ENCODE measurements at places on chromosomes 11 and 22. TPM values are rescaled to one million over a fixed set of nuclear protein-coding genes. Genes with fewer than 3 reads are reported as not detected.

GRCh38 chr11:33698921-33699320 lies 1.7 kb downstream of the C11orf91 start:
- H3K36me3 ChIP-seq: no peaks in the 10 kb centered on the region
- H3K4me1 ChIP-seq: peaks cover 55% of the 10 kb centered on the region
- no peak overlapping the region for H3K27ac ChIP-seq
- DNase-seq: no peak
- H3K27me3 ChIP-seq: no peaks in the 10 kb centered on the region
- H3K4me3 ChIP-seq: no peak overlapping the region

DNA sequence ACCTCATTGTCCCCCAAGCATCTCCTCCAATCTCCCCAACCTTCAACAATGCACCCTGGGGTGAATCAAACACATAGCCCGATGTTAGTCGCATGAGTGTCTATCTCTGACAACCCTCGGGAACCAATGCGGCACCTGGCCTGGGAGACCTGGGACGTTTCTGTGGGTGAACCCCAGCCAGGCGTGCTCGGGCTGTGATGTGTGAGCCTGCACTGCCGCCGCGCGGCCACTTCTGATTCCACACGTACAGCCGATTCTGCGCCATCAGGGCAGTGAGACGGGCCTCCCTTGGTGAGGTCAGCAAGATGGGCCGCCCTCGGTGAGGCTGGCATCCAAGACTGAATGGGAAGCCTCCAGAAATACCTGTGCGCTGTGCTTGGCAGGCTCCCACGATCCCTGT lies 5.2 kb upstream of the H19 start:
- H3K27me3 ChIP-seq: no peaks in the 10 kb centered on the region
- H3K4me1 ChIP-seq: no peaks in the 10 kb centered on the region
- H3K27ac ChIP-seq: no peak overlapping the region
- H3K36me3 ChIP-seq: no peaks in the 10 kb centered on the region

- H3K4me1 ChIP-seq: no peaks in the 10 kb centered on the region
- no peak overlapping the region for H3K4me3 ChIP-seq
- no peak for DNase-seq
- no peaks in the 10 kb centered on the region for H3K27me3 ChIP-seq
- H3K27ac ChIP-seq: no peak overlapping the region
- no peaks in the 10 kb centered on the region for H3K36me3 ChIP-seq
Observed at GRCh38 chr11:19519912-19520641, 192.6 kb upstream of the NAV2 start.

- H3K4me3 ChIP-seq: no peak overlapping the region
- no peaks in the 10 kb centered on the region for H3K4me1 ChIP-seq
- no peak for DNase-seq
- no peaks in the 10 kb centered on the region for H3K36me3 ChIP-seq
Observed at GRCh38 chr11:27025957-27026733, 14.5 kb upstream of the BBOX1 start.

- no peak for DNase-seq
- H3K4me1 ChIP-seq: no peaks in the 10 kb centered on the region
- no peak overlapping the region for H3K4me3 ChIP-seq
Observed at GRCh38 chr11:12362857-12363256, 14.5 kb upstream of the PARVA start.

DNA sequence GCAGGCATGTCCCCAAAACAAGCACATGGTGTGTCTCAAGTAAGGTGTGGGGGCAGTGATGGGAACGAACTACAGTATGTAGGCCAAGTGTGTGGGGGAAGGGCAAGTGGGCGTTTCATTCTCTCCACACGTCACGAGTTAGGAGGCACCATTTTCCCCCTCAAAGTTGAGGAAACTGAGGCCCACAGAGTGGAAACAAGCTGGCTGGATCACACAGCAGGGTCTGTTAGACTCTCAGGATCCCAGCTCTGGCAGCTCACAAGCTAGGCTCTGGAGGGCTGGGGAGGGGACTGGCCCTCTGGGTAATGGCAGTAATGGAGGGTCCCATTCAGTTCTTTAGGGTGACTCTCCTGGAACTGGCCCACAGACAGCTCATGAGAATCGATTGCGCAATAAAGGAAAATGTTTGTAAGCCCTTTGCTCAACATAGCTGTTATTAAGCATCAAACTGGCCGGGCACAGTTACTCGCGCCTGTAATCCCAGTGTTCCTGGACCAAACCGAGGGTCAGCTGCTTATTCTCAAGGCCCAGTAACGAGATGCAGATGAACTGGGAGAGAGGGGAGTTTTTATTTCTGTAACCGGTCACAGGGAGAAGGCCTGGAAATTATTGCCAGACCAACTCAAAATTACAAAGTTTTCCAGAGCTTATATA lies 24.1 kb upstream of the TUB start:
- no peaks in the 10 kb centered on the region for H3K27me3 ChIP-seq
- H3K4me1 ChIP-seq: no peaks in the 10 kb centered on the region
- no peak for DNase-seq
- H3K27ac ChIP-seq: no peak overlapping the region
- no peaks in the 10 kb centered on the region for H3K36me3 ChIP-seq
- no peak overlapping the region for H3K4me3 ChIP-seq

DNA sequence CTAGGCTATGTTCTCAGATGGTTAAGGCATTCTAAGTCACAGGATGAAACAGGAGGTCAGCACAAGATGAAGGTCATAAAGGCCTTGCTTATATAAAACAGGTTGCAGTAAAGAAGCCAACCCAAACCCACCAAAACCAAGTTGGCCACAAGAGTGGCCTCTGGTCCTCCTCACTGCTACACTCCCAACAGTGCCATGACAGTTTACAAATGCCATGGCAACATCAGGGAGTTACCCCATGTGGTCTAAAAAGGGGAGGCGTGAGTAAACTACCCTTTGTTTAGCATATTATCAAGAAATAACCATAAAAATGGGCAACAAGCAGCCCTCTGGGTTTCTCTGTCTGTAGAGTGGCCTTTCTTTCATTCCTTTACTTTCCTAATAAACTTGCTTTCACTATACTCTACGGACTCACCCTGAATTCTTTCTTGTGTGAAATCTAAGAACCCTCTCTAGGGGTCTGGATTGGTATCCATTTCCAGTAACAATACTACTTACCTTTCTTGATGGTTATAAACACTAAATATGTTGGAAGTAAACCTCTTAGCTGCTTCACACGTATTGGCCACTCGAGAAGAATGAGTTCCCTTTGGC lies 1237.9 kb downstream of the FAM181B start:
- no peak overlapping the region for H3K27ac ChIP-seq
- H3K4me1 ChIP-seq: no peaks in the 10 kb centered on the region
- DNase-seq: no peak
- H3K27me3 ChIP-seq: no peaks in the 10 kb centered on the region
- H3K36me3 ChIP-seq: no peaks in the 10 kb centered on the region

DNA sequence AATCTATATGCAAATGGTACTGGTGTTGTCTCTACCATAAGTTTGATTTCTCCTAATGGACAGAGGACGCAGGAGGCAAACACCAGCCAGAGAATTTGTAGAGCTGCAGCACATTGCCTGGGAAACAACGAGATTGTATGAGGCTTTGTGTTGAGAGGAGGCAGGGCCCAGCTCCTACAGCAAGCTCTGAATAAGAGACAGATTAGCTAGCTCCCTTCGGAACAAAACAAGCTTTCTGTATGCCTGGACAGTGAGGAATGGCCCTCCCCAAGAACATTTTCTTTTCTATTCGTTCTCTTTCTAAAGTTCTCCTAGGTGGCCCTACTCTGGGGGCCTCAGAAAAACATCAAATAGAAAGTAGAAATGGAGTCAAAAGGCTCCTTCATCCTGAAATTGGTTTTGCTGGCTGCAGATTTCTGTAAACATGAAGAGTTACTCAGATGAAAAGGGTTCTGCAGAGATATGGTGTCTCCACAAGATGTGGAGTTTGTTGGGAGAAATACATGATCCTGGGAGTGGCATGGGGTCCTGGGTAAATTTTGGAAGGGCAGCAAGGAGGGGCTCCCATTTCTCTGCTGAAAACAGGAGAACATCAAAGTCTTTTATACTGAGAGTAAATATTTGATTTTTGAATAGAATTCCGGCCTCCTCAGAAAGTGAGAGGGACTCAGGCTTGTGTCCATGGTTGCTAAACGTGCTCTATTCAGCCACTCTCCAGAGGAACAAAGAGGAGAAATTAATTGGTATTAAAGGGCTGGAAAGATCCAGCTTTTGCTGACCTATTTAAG lies 6.8 kb upstream of the HEPACAM start:
- no peak overlapping the region for H3K4me3 ChIP-seq
- no peaks in the 10 kb centered on the region for H3K36me3 ChIP-seq
- no peak for DNase-seq
- no peak overlapping the region for H3K27ac ChIP-seq
- H3K4me1 ChIP-seq: no peaks in the 10 kb centered on the region

DNA sequence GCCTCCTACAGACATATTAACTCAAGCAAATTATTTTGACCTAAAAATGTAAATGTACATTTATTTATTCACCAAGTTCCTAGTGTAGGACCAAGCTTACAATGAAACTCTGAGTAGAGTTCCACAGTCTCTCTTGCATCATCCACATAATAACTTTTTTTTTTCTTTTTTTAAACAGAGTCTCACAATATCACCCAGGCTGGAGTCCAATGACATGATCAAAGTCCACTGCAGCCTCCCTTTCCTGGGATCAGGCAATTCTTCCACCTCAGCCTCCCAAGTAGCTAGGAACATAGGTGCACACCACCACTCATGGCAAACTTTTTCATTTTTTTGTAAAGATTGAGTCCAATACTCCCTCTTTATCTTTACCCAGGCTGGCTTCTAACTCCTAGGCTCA lies 28.0 kb downstream of the FEZ1 start:
- no peaks in the 10 kb centered on the region for H3K36me3 ChIP-seq
- H3K4me1 ChIP-seq: no peaks in the 10 kb centered on the region
- no peaks in the 10 kb centered on the region for H3K27me3 ChIP-seq
- H3K4me3 ChIP-seq: no peak overlapping the region
- no peak for DNase-seq
- no peak overlapping the region for H3K27ac ChIP-seq

GRCh38 chr11:114447444-114447843 lies 8.2 kb downstream of the REXO2 start:
- H3K36me3 ChIP-seq: peaks cover 60% of the 10 kb centered on the region
- H3K4me1 ChIP-seq: no peaks in the 10 kb centered on the region
- H3K4me3 ChIP-seq: no peak overlapping the region
- no peak for DNase-seq
- no peak overlapping the region for H3K27ac ChIP-seq

DNA sequence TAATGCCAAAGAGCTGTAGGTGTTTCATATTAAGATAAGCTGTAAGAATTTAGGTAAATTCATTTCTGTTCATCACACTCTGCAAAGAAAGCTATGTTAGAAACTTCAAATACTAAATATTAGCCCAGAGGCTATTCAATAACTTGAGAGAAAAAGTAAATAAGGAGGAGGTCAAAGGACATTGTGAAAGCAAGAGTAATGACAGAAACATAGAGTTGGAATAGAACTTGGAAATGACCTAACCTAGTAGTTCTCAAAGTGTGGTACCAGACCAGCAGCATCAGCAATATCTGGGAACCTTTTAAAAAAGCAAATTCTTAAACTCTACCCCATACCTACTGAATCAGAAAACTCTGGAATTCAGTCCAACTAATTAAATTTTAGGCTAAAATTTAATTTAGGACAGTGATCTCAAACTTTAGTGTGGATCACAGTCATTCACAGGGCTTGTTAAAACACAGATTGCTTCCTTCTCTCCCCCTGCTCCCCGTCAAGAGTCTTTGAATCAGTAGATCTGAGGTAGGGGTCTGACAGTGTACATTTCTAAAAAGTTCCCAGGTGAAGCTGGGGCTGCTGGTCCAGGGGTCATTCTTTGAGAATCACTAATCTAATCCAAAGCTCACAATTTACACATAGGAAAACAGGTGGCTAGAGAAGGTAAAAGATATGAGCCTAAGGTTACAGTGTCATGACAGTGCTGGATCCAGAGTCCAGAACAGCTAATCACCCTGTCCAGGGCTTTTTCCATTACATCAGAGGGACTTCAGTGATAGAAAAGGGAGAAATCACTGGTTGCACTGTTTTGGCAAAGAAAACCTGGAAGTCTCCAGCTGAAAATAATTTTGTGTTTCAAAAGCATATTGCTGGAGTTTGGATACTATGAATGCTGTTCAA lies 241.1 kb downstream of the SOX6 start:
- H3K4me1 ChIP-seq: no peaks in the 10 kb centered on the region
- H3K4me3 ChIP-seq: no peak overlapping the region
- H3K27ac ChIP-seq: no peak overlapping the region

ARAP1 gene
- 276 TPM for total RNA-seq

GDPD4 gene
- not detected for total RNA-seq

POU2AF2 gene
- not detected for total RNA-seq

MRGPRX3 gene
- not detected for total RNA-seq
